ENCODE measurements at places on chromosomes 13 and 19.
A peak's percentile ranks its signal among the peaks of the same experiment; 100 is the strongest.

GRCh38 chr13:113159701-113160100 lies 1.3 kb downstream of the PROZ start:
- DNase-seq = no peak
- no peaks in the 10 kb centered on the region for H3K36me3 ChIP-seq
- H3K27me3 ChIP-seq = no peaks in the 10 kb centered on the region
- H3K4me3 ChIP-seq = no peak overlapping the region
- H3K27ac ChIP-seq = peak overlapping the region; percentile 80

GRCh38 chr13:80334597-80335260 lies 6.2 kb downstream of the SPRY2 start:
- H3K4me3 ChIP-seq = no peak overlapping the region
- H3K36me3 ChIP-seq = no peaks in the 10 kb centered on the region
- H3K27ac ChIP-seq = no peak overlapping the region
- no peak for DNase-seq

- H3K36me3 ChIP-seq = no peaks in the 10 kb centered on the region
- peaks cover 28% of the 10 kb centered on the region for H3K27me3 ChIP-seq
- H3K4me3 ChIP-seq = no peak overlapping the region
- no peak overlapping the region for H3K27ac ChIP-seq
- no peak for DNase-seq
These were observed 55.4 kb downstream of the CHST8 start for GRCh38 chr19:33676999-33677665.

DNA sequence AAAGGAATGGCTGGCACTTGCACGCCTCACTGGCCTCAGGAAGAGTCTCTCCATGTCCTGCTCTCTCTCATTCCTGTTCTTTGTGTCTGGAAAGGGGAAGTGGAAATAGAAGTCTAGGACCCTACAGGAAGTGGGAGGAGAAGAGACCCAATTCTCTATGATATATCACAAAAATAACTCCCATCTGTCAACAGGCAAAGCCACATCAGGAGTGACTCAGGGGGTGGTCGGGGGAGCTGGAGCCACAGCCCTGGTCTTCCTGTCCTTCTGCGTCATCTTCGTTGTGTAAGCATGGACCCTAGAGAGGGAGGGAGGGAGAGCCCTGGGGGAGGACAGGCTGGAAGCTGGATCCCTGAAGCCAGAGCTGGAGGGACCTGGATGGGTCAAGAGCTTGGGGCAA lies 3.0 kb downstream of the SIGLEC9 start:
- no peak overlapping the region for H3K4me3 ChIP-seq
- H3K4me1 ChIP-seq = peaks cover 46% of the 10 kb centered on the region
- peaks cover 3% of the 10 kb centered on the region for H3K36me3 ChIP-seq
- no peak overlapping the region for H3K27ac ChIP-seq
- no peak for DNase-seq

DNA sequence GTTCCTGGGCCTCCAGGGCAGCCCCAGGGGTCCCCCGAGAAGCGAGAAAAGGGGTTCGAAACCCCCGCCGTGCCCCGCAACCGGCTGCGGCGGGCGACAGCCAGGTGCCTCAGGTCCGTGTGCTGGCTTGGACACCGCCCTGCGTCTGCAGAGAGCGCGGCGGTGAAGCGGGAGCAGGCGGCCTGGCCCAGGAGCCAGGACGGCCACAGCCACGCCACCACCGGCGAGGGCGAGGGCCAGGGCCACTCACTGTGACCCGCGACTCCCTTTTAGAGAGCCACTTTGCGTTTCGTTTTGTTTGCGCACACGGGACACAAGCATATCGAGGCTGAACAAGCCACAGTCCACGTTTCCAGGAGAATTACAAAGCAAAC lies 110.4 kb downstream of the CRYL1 start:
- peaks cover 34% of the 10 kb centered on the region for H3K4me1 ChIP-seq
- H3K27me3 ChIP-seq = no peaks in the 10 kb centered on the region
- H3K4me3 ChIP-seq = no peak overlapping the region
- no peaks in the 10 kb centered on the region for H3K36me3 ChIP-seq
- DNase-seq = no peak

DNA sequence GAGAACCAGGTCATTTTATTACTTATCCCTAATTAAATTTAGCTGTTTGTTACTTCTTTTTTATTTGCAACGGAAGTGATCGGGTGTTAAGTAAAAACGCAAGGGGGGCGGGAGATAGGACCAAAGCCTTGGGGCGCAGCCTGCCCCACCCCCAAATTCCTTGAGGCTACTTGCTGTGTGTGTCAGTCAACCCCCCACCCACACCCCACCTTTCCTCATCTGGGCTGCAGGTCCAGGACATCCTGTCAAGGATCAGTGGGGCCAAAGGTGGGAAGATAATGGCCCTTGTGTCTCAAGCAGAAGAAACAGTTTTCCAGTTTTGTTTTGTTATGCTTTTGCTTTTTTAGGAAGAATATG lies 1.2 kb upstream of the FOXO1 start:
- peak overlapping the region; percentile 93 for H3K4me3 ChIP-seq
- peaks cover 12% of the 10 kb centered on the region for H3K4me1 ChIP-seq
- H3K27ac ChIP-seq = peak overlapping the region; percentile 88
- H3K36me3 ChIP-seq = peaks cover 2% of the 10 kb centered on the region

- no peak for DNase-seq
- H3K27me3 ChIP-seq = peaks cover 12% of the 10 kb centered on the region
- H3K4me1 ChIP-seq = no peaks in the 10 kb centered on the region
- H3K4me3 ChIP-seq = peak overlapping the region; percentile 51
- H3K36me3 ChIP-seq = no peaks in the 10 kb centered on the region
These were observed 427 bp downstream of the PLPPR3 start for GRCh38 chr19:821231-821824.

DNA sequence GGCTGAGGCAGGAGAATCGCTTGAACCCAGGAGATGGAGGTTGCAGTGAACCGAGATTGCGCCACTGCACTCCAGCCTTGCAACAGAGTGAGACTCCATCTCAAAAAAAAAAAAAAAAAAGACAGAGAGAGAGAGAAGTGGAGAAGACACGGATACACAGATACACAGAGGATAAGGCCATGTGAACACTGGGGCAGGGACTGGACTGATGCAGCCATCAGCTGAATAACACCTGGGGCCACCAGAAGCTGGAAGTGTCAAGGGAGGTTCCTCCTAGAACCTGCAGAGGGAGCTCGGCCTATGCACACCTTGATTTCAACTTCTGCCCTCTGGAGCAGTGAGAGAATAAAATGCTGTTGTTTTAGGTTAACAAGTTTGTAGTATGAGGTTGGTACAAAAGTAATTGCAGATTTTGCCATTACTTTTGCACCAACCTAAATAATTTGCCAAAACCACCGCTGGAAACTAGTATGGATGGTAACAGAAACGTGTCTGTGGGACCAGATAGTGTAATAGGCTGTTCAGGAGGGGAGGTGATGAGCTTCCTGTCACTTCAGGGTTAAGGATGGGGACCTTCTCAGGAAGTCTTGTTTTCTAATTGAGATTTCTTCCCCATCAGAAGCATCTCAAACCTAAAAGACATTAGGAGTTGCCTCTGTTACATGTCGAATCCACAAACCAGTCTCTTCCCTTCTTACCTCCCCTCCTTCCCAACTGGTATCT lies 36.4 kb upstream of the IGSF23 start:
- no peak overlapping the region for H3K27ac ChIP-seq
- H3K36me3 ChIP-seq = no peaks in the 10 kb centered on the region
- DNase-seq = no peak
- no peaks in the 10 kb centered on the region for H3K4me1 ChIP-seq
- peaks cover 13% of the 10 kb centered on the region for H3K27me3 ChIP-seq

- H3K36me3 ChIP-seq = peaks cover 2% of the 10 kb centered on the region
- H3K27me3 ChIP-seq = peaks cover 33% of the 10 kb centered on the region
- no peak overlapping the region for H3K27ac ChIP-seq
- DNase-seq = no peak
These were observed 54.7 kb downstream of the C13orf46 start for GRCh38 chr13:113918981-113919701.

- H3K27ac ChIP-seq = no peak overlapping the region
- H3K4me3 ChIP-seq = peak overlapping the region; percentile 12
- peaks cover 9% of the 10 kb centered on the region for H3K36me3 ChIP-seq
- H3K27me3 ChIP-seq = no peaks in the 10 kb centered on the region
- DNase-seq = no peak
- peaks cover 46% of the 10 kb centered on the region for H3K4me1 ChIP-seq
These were observed 51.3 kb downstream of the MBNL2 start for GRCh38 chr13:97273341-97273831.

DNA sequence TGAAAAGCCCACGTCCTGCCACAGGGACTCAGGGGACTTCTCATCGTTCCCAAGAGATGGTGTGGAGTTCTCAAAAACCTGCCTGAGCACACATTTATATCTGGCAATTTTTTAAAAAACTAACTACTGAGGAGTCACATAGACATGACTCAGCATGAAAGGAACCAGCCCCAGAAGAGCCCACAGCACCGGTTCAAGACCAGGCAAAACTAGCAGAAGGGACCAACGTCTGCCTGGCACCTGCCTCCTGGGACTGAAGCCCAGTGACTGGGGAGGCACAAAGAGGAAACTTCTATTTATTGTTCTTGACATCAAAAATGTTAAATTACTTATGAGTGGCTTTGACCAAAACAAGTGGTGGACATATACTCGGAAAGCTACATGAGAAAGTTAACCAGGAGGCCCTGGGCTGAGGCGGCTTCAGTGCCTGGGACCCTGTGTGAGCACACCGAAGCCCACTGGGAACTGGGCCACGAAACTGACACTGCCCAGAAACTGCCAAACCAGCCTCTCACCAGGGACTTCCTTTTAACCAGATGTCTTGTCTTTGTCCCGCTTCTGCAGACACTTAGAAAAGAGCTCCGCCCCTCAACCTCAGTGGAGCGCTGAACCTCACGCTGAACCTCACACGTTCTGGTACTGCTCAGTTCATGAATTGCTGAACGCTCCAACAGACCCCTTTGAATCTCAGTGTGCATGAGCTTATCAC lies 25.7 kb downstream of the C13orf46 start:
- peaks cover 2% of the 10 kb centered on the region for H3K36me3 ChIP-seq
- H3K4me1 ChIP-seq = no peaks in the 10 kb centered on the region
- DNase-seq = no peak
- no peak overlapping the region for H3K27ac ChIP-seq
- H3K27me3 ChIP-seq = no peaks in the 10 kb centered on the region
- H3K4me3 ChIP-seq = no peak overlapping the region

- DNase-seq = no peak
- H3K36me3 ChIP-seq = peaks cover 5% of the 10 kb centered on the region
- H3K4me1 ChIP-seq = no peaks in the 10 kb centered on the region
- H3K27ac ChIP-seq = no peak overlapping the region
- no peak overlapping the region for H3K4me3 ChIP-seq
- peaks cover 9% of the 10 kb centered on the region for H3K27me3 ChIP-seq
These were observed 53.6 kb downstream of the LRRC63 start for GRCh38 chr13:46265292-46265691.

DNA sequence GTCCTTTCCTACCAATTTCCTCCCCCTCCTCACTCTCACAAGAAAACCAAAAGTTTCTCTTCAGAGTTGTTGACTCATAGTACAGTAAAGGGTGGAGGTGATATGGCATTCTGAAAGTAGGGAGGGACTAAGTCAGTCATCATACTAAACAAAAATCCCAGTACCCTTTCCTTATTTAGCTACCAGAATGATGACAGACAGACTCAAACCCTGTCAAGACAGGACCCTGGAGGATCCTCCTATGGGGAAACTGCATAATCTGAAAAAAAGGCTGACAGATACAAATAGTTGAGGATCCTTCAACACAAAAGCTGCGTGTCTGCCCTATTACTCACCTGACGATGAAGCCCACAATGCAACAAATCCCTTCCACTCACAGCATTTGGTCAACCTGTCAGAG lies 55.5 kb downstream of the CYSLTR2 start:
- peaks cover 7% of the 10 kb centered on the region for H3K4me1 ChIP-seq
- H3K4me3 ChIP-seq = no peak overlapping the region
- H3K27ac ChIP-seq = no peak overlapping the region
- peaks cover 2% of the 10 kb centered on the region for H3K36me3 ChIP-seq
- H3K27me3 ChIP-seq = no peaks in the 10 kb centered on the region

- H3K4me3 ChIP-seq = no peak overlapping the region
- DNase-seq = no peak
- no peak overlapping the region for H3K27ac ChIP-seq
- no peaks in the 10 kb centered on the region for H3K4me1 ChIP-seq
- no peaks in the 10 kb centered on the region for H3K36me3 ChIP-seq
These were observed 383.0 kb downstream of the SLITRK1 start for GRCh38 chr13:83499286-83499685.

DNA sequence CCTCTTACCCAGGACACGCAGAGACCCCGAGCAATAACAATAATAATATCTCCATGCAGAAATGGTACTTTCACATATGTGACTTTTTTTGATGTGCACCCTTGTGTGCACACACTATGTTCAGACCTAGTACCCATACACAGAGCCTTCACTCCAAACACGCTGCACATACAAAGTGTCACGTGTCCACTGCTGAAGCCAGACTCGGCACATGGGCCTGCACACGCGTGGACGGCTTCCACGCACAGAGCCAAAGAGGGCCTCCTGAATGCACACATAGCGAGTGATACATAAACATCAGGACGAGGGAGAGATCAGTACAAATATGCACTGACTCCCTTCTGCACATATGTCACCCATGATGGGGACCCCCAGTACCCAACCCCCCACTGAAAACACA lies 41.9 kb upstream of the POU2F2 start:
- H3K27me3 ChIP-seq = peaks cover 17% of the 10 kb centered on the region
- H3K4me3 ChIP-seq = no peak overlapping the region
- H3K36me3 ChIP-seq = peaks cover 9% of the 10 kb centered on the region
- H3K27ac ChIP-seq = no peak overlapping the region

DNA sequence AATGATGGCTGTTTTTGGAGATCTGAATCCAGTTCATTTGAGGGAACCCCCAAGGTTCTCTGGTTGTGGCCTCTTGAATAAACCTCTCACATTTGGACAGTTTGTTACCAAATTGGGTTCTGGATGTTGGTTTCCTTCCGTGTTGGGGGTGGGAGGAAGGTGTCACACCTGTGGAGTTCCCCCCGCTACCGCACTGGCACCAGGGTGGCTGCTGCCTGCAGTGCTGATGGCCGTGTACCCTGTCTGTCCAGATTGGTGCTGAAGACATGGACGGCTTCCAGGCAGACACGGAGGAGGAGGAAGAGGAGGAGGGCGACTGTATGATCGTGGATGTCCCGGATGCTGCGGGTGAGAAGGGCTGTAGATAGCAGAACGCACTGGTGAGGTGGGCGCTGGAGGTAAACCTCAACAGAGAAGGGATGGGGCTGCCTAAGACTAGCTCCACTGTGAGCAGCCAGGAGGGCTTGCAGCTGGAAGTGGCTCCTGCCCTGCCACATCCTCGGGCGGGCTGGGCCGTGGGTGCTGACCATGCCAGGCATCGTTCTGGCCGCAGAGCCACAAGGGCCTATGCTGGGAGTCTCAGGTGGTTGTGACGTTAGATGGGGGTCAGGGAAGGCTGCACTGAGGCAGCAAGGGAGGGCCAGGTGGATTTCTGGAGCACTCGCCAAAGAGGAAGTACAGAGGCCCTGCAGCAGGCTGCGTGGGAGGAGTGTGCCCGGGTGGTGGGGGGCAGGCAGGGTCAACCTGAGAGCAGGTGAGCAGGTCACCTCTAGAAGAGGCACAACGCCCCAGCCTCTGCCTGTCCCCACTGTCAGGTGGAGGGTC lies 15.4 kb downstream of the UBXN6 start:
- no peak for DNase-seq
